ENCODE measurements at places on chromosomes 11 and 22. TPM values are rescaled to one million over a fixed set of nuclear protein-coding genes. Genes with fewer than 3 reads are reported as not detected.

The LARGE2 gene
- total RNA-seq: 2.7 TPM

The H19 gene
- total RNA-seq: 15.4 TPM

The OR2D2 gene
- total RNA-seq: not detected

The MFNG gene
- 1.4 TPM for total RNA-seq

The SCUBE1 gene
- 0.09 TPM for total RNA-seq

The CDCA5 gene
- 74.3 TPM for total RNA-seq
